ENCODE measurements at places on chromosomes 4 and X.

DNA sequence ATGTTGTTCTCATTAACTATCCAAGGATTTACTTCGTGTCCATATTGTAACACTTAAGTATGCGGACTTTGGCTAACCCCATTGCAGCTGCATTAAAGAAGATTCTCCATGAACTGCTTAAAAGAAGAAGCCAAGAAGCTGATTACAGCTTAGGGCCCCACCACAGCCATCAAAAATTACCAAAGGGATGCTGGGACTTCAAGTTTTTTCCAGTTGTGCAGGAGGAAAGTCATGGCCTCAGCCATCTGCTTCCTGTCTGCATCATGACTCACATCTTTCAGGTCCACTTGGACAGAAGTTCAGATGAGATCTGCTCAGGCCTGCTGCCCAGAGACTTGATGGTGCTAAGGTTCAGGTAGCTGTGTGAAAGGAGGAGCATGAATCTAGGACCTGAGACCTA, 38.8 kb upstream of the CAPN6 start:
- no peak for DNase-seq

- DNase-seq: no peak
Measured at GRCh38 chrX:104288961-104289360, 34.2 kb upstream of the ESX1 start.

DNA sequence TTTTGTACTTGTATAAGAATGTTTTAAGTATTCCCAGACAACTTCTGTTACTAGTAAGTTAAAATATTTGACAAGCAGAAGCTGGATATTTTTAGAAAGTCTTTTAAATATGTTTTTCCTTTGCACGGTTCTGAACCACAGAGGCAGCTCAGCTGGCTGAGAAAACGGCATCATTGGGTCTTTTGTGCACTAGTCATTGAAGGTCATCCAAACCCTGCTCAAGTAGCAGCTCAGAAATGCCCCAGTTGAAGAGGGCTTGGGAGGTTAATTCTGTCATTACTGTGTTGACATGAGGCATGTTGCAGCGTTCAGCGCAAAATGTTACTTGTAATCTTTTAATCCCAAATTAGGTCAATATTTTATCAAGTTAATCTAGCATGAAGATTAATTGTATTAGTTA, 383.7 kb upstream of the FAM241A start:
- no peak for DNase-seq

DNA sequence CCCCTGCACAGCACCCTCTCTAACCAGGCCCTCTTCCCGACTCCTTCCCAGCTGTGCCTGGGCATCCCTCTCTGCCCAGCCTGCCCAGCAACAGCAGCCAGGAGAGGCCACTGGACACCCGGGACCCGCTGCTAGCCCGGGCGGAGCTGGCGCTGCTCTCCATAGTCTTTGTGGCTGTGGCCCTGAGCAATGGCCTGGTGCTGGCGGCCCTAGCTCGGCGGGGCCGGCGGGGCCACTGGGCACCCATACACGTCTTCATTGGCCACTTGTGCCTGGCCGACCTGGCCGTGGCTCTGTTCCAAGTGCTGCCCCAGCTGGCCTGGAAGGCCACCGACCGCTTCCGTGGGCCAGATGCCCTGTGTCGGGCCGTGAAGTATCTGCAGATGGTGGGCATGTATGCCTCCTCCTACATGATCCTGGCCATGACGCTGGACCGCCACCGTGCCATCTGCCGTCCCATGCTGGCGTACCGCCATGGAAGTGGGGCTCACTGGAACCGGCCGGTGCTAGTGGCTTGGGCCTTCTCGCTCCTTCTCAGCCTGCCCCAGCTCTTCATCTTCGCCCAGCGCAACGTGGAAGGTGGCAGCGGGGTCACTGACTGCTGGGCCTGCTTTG, 1.1 kb downstream of the AVPR2 start:
- no peak for DNase-seq

DNA sequence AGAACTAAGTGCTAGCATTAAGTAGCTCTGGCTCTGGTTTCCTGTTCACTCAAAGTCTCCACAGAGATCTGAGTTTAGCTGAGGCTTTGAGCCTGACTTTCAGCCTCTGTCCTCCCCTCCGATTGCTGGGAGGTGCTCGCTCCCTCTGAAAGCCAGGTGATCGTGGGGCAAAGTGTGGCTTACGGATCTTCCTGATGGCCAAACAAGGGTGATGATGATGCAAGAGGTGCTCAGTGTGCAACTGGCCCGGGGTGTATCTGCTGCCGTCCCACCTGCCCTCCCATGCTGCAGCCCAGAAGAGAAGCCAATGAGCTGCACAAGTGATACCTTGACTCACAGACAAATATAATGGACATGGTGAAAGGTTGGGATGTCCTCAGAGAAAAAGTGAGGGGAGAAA, 169.2 kb upstream of the TBC1D9 start:
- DNase-seq: no peak

- DNase-seq: no peak
Measured at GRCh38 chr4:1412376-1413203, 6.3 kb upstream of the NKX1-1 start.

DNA sequence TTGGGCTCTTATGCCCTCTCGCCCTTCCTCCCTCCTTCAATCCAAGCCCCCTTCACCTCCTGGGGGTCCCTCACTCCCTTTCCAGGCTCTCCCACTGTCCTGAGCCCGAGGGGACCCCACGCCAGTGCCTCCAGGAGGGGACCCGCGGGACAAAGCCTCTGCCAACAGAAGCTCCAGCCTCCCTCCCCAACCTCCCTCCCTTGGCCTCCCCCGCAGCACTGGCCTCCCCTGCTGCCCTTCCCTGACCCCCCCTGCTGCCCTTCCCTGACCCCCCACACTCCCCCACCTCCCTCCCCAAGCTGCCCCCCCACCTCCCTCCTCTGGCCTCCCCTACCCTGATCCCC, 71.0 kb upstream of the MXD4 start:
- DNase-seq: no peak

DNA sequence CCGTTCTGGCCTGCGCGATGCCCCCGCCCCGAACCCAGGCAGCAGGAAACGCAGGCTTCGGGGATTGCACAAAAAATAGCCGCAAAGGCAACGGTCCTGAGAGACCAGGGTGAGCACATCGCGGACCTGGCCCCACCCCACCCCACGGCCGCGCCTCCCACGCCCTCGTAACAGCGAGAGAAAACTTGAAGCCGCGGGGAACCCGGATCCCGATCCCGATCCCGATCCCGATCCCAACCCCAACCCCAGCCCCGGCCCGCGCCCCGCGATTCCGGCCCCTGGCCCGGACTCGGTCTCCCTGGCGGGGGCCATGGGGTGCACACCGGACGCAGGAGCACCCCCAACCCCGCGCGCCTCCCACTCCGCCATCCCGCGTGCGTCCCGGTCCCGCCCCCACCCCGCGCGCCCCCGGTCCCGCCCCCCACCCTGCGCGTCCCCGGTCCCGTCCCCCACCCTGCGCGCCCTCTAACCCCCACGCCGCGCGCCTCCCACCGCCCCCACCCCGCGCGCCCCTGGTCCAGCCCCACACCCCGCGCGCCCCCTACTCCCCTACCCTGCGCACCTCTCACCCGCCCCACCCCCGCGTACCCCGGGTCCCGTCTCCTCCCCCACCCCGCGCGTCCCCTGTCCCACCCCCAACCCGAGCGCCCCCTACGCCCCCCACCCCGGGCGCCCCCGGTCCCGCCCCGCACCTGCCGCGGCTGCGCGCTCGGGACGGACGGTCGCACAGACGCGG, 29.0 kb downstream of the NOP14 start:
- DNase-seq: peak; percentile 35

- no peak for DNase-seq
Measured at GRCh38 chrX:57445076-57445475, 146.7 kb upstream of the ZXDB start.

DNA sequence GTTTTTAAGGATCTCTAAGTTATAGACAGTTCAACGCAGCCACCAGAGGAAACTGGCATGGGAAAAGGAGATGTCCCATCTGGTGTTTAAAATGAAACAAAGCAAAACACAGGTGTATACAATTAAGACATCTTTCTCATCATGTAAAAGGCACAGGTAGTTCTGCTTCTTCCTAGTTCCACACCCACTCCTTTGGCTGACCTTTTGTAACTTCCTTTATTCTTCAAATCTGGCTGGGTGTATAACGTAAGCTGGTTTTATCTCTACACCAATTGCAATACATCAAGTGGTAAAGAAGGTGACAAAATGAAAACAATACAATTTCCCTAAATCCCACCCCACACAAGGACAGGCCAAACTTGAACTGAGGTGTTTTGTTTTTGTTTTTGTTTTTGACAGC, 27.3 kb upstream of the FBXW7 start:
- DNase-seq: no peak

DNA sequence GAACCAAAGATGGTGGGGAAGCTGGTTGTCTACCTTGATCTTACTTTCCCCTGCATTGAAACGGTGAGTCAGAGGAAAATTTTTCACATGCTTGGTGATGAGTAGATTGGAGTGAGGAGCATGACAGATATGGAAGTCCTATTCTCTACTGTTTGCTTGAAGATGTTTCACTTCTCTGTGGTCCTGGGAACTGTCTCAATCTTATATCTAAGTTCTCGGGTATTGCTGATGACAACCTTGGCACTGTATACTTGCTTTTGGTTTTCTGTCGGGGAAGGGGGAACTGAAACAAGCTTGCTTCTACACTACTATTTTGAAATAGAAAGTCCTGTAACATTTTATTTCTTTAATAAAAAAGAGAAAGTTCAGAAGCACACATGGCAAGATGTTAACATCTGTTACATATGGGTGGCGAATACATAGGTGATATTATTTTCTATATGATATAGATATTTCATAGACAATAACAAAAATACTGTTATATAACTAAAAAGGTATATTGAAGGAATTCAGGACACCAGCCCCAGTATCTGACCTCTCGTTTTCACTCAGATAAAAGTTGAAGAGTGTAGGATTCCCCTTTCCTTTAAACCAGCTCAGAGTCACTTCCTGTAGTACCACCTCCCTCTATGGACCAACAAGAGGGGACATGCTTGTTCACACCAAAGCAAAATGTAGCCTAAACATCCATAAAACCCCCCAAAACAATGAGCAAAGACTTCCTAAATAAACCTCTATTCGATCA, 88.8 kb downstream of the FMR1NB start:
- DNase-seq: no peak

DNA sequence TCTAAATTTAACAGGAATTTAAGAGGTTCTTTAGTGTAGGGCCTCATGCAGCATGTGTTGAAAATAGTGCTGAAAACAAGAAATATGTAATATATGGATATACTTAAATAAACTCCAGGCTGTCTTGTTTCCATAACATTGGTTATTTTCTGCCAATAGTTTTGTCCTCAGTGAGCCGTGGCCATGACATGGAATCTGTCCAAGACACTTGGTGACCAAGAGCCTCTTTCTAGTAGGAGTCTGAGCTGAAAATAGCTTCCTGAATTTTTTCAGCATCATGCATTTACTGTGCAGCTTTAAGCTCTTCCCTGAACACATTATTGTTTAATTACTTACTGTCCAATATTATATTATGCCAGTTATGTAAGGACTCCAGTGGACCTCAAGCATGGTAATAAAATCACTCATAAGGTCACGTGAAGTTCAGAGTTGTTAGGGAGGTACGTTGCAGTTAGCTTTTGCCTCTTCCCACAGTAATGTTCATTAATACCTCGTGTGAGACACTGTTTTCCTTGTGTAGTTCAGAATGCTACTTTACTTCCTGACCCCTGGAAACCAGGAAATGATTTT, 488.2 kb downstream of the GRID2 start:
- DNase-seq: no peak

DNA sequence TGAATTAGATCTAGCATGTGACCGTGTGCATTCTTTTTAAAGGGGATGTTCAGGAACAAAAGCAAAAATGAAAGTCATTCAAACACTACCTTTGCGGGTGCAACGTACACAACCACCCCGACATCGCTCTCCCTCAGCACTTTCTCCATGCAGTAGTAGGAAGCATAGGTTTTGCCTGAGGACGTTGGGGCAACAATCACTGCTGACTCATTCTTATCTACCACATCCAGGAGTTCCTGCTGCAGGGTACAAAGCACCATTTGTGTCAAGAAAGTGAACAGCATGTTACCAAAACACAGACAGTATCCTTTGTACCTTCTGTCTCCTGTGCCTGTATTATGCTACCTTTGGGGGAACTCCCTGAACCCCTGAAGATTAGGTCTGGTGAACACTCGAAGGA, 58.6 kb downstream of the DDX60L start:
- DNase-seq: no peak

DNA sequence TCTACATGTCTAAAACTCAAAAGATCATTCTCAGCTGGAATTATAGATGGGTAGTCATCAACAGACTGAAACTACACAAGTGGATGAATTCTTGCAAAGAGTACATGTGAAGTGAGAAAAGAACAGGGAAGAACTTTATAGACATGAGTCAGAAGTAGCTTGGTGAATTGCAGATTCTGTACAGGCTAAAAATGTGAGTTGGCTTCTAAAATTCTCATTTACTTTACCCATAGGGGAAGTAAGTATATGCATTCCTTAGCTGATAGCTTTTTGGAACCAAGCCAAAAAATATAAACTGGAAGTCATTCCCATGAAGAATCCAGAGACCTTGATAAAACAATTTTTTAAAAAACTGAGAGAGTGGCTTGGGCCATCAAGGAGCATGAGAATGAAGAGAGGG, 584.2 kb upstream of the FTHL17 start:
- no peak for DNase-seq

GRCh38 chr4:81459228-81459627, 12.5 kb downstream of the RASGEF1B start:
- no peak for DNase-seq

DNA sequence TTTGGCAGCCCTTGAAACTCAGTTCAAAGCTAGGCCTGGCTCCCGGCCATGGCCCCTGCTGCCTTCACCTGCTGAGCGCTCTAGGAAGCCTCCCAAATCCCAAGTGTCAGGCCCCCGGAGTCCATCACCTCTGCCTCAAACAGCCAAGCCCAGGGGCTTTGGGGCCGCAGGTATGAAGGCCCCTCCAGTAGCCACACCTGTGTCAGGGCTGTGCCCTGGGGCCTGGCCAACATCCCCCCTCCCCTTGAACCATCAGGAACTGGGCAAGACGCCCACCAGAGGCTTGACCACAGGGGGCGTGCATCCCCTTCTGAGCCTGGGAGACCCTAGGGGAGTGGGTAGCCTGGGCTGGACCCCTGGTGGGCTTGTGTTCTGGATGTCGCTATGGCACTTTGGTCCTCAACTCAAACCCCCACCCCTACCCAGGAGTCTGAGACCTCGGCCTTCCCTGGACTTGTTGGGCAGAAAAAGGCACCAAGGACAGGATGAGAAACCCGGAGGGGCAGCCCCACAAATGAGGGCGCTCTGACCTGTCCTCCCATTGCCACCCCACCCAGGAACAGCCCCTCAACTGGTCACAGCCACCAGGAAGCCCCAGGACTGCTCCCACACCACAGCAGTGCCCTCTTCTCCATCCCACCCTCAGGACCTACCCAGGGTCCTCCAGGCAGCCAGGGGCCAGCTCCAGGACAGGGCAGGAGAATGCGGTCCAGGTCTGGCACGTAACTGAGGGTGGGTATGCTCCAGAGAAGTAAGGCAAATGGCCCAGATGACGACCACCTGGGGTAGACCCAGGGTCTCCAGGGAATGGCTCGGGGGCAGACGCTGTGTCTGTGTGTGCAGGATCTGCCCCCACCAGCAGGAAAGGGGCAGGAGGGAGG, 4.2 kb upstream of the SLBP start:
- no peak for DNase-seq
